ENCODE measurements at places on chromosomes 1 and 21. TPM values are rescaled to one million over a fixed set of nuclear protein-coding genes. Genes with fewer than 3 reads are reported as not detected.

The LIN9 gene
- total RNA-seq: 12.1 TPM

The TCHH gene
- total RNA-seq: under 0.01 TPM

The TFF2 gene
- not detected for total RNA-seq

The FAM131C gene
- total RNA-seq: 2.1 TPM

The LAX1 gene
- total RNA-seq: not detected

The UBASH3A gene
- total RNA-seq: not detected

The RGS8 gene
- 0.05 TPM for total RNA-seq

The ANGPTL3 gene
- not detected for total RNA-seq

The F5 gene
- total RNA-seq: not detected

The POMGNT1 gene
- total RNA-seq: 110 TPM

The RASSF5 gene
- 9.0 TPM for total RNA-seq

The KCNK1 gene
- total RNA-seq: 7.6 TPM

The TRNP1 gene
- 15.2 TPM for total RNA-seq

The ERICH3 gene
- not detected for total RNA-seq

The SLC6A9 gene
- total RNA-seq: 4.1 TPM

The FCMR gene
- not detected for total RNA-seq

The GBP6 gene
- total RNA-seq: not detected

The ADAM15 gene
- total RNA-seq: 198 TPM

The BMP8B gene
- total RNA-seq: not detected

The FAM177B gene
- not detected for total RNA-seq

The ATP5PB gene
- 587 TPM for total RNA-seq

The IL19 gene
- total RNA-seq: 0.57 TPM

The SLC6A17 gene
- not detected for total RNA-seq

The GPR25 gene
- total RNA-seq: not detected

The ECM1 gene
- 11.3 TPM for total RNA-seq

The KCNJ15 gene
- 7.8 TPM for total RNA-seq

The GPR137B gene
- total RNA-seq: 6.1 TPM

The PGBD5 gene
- 3.6 TPM for total RNA-seq

The OLFML2B gene
- total RNA-seq: 2.2 TPM

The BARHL2 gene
- not detected for total RNA-seq

The ZNF648 gene
- total RNA-seq: 0.10 TPM

The PTCH2 gene
- total RNA-seq: not detected
